ENCODE measurements at places on chromosomes 5 and 9.

DNA sequence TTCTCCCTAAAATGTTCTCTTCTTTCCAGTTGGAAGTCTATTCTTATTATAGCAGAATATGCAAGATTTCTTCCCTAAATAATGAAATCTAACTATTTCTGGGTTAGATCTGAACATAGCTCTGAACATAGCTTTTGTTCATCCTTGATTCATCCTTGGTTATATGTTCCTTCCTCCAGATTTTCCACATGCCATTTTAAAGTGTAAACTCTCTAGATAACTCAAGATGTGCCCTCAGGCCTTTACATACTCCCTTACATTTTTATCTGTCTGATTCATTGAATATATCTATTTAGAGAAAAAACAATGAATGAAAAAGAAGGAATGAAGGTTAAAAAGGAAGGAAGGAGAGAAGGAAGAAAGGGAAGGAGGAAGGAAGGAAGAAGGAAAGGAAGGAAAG, 100.9 kb downstream of the FBXO38 start:
- no peak for DNase-seq

DNA sequence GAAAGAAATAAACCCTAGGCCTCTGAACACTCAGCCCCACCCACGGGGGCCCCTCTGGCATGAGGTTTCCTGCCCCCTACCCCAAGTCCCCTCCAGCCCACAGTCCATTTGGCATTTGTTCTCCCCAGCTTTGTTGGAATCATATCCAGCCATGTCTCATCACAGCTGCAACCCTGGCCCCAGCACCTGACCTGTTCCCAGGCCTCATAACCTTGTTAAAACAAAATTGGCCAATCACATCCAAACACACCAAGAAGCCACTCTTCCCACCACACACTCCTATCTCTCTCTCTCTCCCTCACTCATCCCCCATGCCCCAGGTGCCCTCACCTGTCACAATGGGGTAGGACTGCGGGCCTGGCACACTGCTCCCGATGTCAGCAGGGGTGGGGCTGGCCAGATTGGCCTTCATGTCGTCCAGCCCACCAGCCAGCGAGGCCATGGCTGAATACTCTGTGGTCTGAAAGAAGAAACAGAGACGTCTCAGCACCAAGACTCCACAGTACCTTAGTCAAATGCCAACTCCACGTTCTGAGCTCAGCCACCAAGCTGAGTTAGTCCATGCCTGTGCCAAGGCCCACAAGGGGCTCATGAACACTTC, 110.9 kb downstream of the PAX5 start:
- no peak for DNase-seq

- no peak for DNase-seq
Observed at GRCh38 chr5:134007581-134008265, 2.9 kb upstream of the VDAC1 start.

DNA sequence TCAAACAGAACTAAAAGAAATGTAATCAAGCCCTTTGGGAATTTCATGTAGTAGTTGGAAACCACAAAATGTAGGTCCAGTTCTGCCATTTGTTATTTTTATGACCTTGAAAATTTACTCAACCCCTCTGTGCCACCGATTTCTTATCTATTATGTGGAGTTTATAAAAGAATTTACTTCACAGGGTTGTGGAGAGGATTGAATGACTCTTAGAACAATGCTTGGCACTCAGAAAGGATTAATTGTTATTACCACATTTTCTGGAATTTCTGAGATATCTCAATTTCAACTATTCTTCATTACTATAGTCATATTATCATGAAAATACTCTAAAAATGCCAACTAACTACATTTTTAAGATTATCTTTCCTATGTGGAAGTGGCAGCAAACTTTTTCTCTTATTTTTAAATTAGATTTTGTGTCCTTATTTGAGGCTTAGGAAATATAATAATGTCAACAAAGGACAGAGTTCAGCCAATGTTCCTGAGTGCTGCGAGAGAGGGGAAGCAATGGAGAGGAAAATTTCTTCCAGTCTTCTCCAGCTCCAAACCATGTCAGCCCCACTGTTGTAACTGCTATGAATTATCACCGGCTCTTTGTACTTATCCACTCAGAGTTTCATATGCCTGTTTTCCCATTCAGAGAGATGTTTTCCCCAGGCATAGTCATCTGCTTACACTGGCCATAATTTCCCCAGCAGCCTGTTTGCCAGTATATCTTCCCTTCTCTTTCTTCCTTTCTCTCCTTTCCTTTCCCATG, 525.6 kb downstream of the SPATA31D1 start:
- DNase-seq = no peak

DNA sequence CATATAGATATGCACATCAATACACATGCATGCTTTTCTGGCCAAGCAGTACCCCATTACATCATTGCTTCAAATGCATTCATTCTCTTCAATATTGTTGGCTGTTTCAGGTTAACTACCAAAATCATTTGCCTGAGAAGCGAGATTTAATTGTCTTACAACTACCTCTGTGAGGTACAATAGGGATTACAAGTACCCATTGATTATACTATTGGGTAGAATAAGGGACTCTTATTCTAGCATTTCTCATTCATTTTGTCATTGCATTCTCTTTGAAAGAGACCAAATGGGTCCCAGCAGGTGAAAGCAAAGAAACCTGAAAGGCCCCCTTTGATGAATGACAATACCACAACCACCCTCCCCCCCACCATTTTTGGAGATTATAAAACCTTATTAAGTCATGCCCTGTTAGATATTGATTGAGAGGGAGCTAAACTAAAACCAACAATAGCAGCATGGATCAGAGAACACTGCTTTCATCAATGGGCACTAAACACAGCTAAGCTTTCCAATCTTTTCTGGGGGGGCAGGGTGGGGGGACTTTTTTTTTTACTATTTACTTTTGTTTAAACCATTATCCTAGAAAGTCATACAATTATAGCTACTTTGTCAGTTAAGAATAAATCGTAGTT, 375.0 kb upstream of the CCNH start:
- DNase-seq = no peak

GRCh38 chr5:151958111-151958510, 33.5 kb upstream of the GLRA1 start:
- no peak for DNase-seq

DNA sequence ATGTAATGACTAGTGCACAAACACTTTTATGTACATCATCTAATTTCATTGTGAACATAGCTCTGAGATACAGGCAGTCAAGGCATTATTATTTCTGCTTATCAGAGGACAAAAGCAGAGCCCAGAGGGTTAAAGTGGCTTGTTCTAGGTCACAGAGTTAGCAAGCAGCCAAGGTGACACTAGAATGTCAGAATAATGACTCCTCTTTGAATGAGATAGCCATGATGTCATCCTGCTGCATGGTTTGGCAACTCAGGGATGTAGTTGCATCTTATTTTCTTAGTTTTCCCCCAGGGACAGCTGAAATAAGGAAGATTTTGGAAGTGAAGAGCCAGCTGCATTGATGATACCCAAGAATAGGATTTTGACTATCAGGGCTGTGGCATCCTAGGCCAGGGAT, 54.4 kb downstream of the KCNV2 start:
- no peak for DNase-seq

DNA sequence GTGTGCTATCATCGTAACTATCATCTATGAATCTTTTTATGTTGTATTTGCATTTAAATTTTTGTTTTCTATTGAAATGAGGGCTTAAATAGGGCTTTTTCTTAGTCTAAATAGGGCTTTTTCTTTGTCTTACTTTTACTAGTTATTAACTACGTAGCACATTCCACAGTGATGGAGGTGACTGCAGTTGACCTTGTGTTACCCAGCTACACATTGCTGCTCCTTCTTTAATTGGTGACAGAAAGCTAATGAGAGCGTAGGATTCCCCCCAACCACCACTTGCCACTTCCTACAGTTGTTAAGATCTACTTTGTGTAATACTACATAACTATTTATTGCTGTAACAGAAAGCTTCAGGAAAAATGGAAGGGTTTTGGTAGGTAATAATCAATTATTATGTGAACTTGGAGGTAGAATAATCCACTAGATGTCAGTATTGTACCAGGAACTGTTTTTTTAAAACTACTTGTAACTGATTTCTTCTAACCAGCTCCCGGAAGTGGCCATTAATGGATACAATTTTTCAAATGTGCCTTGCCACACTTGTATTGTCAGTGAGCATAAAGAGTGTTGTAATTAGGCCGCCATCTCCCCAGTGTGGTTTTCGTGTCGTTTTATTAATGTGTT, 18.0 kb downstream of the MTRR start:
- DNase-seq = no peak

GRCh38 chr5:1059884-1060263, 51.3 kb downstream of the NKD2 start:
- no peak for DNase-seq

- DNase-seq = no peak
Observed at GRCh38 chr5:32848681-32849080, 137.6 kb downstream of the NPR3 start.

DNA sequence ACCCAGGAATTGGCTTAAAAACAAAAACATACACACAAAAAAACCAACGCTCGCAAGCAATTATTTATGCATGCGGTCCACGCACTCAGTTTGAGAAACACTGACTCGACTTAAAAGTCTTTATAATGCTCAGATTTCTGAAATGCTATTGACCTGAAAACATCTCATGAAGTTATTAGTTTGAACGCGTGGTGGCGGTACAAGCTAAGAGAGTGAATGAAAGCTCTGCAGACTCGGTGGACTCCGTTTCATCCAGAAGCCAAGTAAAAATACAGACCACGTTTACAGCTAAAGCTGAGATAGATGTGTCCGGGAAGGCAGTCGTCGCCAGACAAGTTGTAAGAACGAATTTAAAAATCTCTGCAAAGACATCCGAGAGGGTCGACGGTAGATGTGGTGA, at the start of gene PCDHB6:
PCDHB6 (plus strand) TSS at position 246 of the 400 bp plus-strand sequence. CDS start 201 bp downstream, outside the sequence.
- DNase-seq = no peak

DNA sequence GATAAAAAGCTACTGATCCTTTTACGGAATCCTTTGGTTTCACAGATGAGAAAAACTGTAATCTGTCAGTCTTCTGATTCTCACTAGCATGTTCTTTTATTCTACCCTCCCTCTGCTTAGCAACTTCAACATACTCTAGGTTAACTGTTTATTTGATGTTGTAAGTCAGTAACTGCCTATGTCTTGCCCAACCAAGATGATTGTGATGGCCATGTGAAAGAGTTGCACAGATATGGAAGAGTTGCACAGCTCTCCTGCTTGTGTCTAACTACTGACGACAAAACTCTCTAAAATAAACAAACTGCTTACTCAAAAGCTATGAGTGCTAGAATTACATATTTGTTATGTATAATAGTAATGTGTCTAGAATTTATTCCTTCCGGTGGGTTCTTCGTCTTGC, 227.3 kb upstream of the DAB2 start:
- no peak for DNase-seq

DNA sequence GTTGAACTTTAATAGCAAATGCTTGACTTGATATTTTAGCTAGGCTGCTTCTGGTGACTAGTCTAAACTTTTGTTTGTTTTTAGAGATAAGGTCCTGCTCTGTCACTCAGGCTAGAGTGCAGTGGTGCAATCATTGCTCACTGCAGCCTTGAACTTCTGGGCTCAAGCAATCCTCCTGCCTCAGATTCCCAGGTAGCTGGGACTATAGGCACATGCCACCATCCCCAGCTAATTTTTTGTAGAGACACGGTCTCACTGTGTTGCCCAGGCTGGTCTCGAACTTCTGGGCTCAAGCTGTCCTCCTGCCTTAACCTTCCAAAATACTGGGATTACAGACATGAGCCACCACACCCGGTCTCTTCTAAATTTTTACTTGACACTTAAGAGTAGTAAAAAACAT, 20.7 kb downstream of the CDC37L1 start:
- DNase-seq = no peak

DNA sequence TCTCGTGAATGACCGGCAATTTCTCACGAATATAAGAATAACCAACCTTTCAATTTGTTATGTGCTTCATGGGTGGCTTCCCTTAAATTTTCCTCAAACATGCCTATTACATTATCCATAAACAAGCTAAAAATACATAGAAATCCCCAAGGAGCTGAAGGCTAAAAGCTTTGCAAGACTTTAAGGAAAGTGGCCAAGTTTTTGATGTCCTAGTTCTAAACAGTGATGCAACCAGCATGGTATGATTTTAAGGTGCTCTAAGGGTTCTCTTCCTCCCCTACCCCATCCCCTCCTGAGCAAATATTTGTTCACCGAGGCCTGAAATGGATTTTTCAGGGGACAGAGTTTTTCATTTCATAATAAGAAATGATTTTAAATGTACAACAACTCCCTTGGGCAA, 79.8 kb downstream of the RGS7BP start:
- no peak for DNase-seq

GRCh38 chr9:93061791-93062763, 3.6 kb downstream of the SUSD3 start:
- DNase-seq = no peak

DNA sequence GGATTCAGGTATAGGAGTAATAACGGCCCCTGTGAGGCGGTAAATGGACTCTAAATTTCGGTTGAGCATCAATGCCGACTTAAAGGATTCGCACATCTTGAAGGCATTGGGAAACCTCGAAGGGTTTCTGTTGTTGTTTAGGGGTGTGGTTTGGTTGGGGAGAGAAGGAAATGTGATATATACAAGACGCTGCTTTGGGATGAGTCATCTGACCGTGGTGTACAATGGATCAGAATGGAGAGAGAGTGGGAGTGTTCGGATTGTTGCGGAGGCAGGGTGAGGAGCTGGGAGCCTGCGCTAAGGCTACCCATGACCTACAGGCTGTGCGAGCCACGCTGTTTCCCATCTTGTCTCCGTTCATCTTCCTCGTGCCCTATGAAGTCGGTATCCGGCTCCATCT, 60.4 kb upstream of the ERCC6L2 start:
- no peak for DNase-seq

GRCh38 chr5:147963948-147964693, 57.8 kb upstream of the C5orf46 start:
- no peak for DNase-seq

DNA sequence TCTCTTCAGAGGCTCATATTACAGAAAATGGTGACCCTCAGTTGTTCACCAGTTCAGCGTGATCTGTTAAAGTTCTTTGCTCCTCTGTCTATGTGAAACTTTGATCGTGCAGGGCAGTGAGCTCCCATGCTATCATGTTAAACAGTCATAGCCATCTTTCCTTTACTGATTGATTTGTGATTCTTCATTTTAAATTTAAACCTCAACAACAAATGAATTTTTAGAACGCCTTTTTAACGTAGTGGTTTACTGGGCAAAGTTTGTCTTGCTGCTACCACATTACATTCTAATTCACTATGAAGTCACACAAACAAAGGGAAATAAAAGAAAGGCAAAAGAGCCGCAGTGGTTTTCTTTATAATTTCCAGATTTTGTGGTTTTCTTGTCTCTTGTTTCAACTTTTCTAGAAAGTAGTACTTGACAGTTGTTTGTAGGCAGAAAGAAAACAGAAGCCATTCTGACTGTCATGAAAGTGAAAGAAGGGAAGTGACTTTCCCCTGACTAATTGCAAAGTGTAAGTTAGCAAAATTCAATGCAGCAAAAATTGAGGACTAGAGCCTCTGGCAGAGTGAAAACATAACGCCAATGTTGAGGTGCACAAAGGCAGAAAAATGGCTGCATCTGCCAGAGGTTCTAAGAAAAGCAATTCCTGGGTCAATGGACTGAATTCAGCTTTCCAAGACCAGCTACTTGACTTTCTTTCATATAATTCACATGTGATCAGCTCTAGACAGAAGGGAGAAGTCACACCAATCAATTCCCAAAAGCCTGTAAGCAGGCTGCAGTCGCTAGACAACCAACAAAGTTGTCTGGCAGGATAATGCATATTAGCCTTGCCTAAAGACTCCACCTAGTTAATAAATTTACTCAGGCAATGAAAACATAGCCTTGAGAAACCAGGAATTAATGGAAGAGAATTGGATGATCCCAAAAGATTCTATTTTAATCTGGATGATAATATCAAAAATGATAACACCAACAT, 7.1 kb upstream of the IFNA6 start:
- no peak for DNase-seq

Measured in activated gamma-delta T cell (primary cell).